ENCODE measurements at places on chromosomes 13 and 19.
A peak's percentile ranks its signal among the peaks of the same experiment; 100 is the strongest.

- DNase-seq = no peak
Observed at GRCh38 chr19:15248648-15249527, 16.6 kb upstream of the EPHX3 start.

DNA sequence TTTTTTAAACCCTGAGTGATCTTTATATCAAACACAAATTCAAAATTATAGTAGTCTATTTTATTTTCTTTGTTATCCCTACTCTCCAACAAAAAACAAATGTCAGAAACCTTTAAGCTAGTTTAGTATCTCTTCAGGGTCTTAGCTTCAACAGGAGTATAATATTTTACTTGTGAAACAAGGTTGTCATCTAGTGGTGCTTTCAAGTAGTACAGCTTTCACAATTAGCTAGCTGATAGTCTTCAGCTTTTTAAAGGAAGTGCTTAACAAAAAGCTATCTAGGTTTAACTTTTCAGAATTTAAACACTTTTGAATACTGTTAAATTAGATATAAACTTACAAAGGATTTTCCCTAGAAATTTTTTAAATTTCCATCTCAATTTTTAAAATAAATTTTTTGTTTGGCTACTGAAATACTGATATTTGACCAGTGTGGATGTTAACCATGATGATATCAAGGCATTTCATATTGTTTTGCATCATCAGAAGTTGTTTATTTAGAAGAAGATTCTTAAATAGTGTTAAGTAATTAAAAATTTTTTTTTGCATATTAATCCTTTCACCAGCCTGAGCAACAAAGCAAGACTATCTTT lies 34.2 kb downstream of the TDRD3 start:
- peak; percentile 42 for DNase-seq

DNA sequence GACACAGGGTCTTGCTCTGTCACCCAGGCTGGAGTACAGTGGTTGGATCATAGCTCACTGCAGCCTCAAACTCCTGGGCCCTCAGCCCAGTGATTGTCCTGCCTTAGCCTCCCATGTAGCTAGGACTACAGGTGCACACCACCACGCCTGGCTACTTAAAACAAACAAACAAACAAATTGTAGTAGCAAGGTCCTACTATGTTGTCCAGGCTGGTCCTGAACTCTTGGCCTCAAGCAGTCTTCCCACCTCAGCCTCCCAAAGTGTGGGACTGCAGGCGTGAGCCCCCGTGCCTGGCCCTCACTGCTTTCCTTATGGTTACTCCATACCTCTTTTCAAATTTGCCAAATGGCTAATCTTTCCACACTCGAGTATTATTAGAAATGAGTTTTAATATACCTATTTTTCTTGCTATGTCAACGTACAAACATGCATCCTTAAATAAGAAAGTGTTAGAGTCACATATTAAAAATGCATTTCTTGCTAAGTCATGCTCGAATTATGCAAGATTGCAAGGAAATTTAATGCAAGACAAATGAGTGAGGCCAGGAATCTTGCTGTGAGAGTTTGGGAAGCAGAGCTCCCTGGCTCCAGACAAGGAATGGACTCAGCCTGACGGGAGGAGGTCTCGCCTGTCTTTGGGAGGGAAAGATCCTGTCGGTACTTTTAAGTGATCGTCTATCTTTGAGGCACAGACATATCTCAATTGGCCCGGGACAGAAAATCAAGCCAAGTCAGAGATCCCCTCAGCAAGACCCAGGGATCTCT lies 39.4 kb downstream of the RFX2 start:
- no peak for DNase-seq

- no peak for DNase-seq
Observed at GRCh38 chr19:3146677-3147100, 10.9 kb downstream of the GNA15 start.

GRCh38 chr13:99908140-99908803 lies 63.3 kb downstream of the ZIC5 start:
- peak; percentile 95 for DNase-seq

GRCh38 chr13:111022886-111023285 lies 92.2 kb upstream of the ARHGEF7 start:
- DNase-seq = no peak

- no peak for DNase-seq
Observed at GRCh38 chr19:46665072-46665471, 4.1 kb upstream of the DACT3 start.

GRCh38 chr13:76942363-76942762 lies 5.9 kb upstream of the ACOD1 start:
- DNase-seq = no peak

DNA sequence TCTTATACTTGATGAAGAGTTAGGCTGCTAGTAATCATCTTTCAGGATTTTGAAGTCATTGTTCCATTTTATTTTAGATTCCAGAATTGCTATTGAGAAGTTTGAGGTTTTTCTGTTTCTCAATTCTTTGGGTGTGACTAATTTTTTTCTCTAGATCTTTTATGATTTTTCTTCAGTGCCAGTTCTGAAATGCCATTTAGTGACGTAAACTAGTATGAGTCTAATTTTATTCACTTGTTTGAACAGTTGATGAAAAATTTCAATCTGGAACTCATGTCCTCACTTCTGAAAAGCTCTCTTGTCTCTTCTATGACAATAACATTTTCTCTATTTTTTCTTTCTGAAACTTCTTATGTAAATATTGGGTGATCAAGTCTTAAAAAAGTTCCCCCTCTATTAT lies 188.5 kb upstream of the HTR2A start:
- DNase-seq = no peak

- DNase-seq = no peak
Observed at GRCh38 chr19:7655581-7655980, 13.3 kb upstream of the RETN start.

- DNase-seq = no peak
Observed at GRCh38 chr19:42201489-42202289, 15.8 kb downstream of the DEDD2 start.

DNA sequence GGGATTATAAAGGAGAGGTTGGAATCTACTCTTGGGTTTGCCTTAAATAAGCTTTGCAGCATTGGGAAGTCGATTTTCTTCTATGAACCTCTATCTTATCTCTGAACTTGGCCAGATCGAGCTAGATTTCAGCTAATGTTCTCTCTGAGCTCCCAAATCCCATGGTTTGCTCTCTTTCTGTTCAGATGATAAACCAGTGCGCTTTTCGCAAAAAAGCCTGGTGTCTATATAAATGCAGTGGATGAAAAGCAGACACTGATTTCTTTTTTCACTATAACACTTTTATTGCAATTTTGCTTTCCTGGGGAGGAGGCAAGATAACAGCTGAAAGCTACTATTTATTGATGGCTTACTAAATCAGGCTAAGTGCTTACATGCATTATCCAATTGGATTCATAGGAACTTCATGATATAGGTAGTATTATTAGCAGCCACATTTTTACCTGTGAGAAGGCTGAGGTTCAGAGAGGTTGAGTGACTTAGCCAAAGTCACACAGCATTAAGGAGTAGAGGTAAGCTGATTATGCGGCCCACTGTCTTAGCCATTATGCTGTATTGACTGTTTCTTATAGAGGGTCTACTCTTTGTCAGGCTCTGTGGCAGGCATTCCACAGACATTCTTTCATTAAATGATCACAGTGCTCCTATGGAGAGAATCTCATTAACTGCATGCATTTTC lies 58.9 kb downstream of the RFC3 start:
- DNase-seq = no peak

DNA sequence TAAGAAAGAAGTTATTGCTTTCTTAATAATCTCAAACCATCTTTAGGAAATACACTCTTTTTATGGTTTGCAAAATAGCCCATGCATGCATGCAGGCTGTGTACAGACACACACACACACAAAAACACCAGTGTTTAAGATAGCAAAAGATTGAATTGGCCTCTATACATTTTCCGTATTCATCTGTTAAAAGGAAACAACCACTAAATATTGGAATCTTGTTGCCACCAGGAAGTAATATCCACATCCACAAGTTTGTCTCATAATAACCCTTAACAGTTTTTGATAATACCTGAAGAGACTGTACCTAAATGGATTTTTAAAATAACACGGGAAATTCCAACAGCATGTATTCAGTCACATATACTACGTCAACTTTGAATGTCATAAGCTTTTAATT lies 7.3 kb upstream of the MAB21L1 start:
- DNase-seq = no peak

All from SHP77 treated with DMSO at 0.1 percent for 48 hours (cell line).